NCI-H446 (cell line): ENCODE measurements at places on chromosomes 7 and 10.

DNA sequence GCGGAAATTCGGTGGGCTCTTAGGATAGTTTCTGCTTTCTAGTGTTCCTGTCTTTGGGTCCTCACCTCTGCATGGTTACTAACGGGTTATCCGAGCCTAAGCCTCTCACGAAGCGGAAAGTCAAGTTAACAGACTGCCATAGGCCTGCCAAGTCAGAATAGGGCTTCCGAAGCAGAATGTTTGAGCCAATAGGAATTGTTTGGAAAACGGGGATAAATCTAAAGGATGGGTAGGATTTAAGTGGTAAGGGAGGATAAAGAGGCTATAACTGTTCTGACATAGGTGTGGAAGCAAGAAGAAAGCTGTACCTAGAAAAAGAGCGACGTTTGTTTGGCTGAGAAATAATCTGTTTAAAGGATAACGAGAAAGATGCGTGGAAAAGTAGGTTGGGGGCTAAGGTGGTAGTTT, 851 bp downstream of the TMEM254 start:
- DNase-seq, result no peak

DNA sequence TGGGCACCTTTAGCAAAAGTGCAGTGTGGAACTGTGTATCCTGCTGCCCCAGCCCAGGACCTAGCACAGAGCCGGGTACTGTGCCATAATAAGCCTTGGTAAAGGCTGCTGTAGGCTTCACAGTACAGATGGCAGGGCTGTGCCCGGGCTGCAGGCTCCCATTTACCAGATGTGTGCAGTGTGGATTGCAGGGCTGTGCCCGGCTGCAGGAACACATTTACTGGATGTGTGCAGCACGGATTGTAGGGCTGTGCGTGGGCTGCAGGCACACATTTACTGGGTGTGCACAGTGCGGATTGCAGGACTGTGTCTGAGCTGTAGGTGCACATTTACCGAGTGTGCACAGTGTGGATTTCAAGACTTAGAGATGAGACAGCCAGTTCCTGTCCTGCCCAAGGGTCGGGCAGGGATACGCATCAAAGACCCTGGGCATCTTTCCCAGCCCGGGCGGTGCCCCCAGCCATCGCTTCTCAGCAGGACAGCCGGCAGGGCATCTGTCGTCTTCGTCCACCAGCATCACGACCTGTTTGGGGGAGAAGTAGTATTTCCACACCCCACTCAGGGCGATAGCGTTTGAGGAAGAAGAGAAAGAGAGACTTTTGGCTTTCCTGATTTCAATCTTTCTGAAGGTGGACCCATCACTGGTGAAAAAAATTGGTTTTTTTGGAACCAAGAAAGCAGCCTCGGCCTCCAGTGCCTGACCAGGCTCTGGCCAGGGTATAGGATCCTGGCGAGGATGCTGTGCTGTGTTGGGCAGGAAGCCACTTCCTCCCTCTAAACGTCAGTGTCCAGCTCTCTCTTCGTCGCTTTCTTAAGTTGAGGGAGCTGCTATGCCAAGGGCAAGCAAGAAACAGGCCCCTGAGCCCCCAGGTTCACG, 180.8 kb downstream of the CUX1 start:
- DNase-seq, result no peak

DNA sequence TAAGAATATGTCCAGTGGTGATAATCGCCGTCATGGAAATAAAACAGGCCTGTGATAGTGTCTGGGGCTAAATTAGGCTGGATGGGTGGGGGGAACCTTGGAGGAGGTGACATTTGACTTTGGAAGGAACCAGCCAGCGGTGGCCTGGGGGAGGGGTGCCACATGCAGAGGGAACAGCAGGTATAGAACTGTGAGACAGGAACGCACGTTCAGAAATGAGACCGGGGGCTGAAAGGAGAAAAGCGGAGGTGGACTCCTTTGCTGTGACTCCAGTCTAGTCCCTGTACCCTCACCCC, 2.6 kb upstream of the CYP26A1 start:
- DNase-seq, result no peak

DNA sequence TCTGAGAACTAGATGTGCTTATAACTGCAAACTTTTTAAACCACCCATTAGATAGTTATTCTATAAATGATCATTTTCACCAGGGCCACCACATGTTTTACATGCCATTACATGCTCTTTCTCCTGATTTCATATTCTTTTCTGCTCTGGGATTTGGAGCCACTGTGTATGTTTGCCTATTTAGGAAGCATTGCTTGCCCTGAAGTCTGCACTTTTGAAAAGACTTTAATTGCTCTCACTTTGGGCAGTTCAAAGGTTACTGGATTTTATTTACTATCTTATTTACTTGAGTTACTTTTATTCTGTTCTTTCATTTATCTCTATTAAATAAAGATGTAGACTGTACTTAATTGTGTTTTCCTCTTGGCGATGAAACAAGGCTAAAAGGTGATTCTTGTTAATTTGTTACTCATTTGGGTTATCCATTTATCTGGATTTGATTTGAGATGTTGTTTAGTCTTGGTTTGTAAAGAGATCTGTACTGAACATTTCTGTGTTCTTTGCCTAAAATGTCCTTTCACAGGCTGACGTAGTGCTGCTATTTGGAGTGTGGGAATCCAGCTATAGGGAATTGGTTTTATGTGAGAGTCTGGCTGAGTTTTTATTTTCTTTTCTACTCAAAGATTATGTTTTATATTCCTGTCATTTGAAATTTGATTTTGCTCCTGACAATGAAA, 88.8 kb downstream of the SUGCT start:
- no peak for DNase-seq

DNA sequence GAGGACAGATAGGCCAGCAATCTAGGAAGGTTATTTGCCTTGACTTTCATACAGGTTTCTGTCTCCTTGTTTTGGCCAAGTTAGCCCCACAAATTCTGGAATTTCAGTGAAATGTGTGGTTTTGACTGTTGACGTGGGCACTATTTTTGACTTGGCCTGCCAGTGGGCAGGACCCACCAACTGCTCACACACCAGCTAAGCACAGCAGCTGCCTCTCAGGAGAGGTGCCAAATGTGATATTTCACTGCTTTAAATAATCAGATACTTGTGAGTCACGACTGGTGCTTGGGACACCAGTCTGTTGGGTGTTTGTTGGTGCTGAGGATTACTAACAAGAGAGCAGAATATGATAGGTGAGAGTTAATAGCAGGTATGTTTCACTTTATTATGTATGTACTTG, 409.7 kb upstream of the MTPN start:
- no peak for DNase-seq

DNA sequence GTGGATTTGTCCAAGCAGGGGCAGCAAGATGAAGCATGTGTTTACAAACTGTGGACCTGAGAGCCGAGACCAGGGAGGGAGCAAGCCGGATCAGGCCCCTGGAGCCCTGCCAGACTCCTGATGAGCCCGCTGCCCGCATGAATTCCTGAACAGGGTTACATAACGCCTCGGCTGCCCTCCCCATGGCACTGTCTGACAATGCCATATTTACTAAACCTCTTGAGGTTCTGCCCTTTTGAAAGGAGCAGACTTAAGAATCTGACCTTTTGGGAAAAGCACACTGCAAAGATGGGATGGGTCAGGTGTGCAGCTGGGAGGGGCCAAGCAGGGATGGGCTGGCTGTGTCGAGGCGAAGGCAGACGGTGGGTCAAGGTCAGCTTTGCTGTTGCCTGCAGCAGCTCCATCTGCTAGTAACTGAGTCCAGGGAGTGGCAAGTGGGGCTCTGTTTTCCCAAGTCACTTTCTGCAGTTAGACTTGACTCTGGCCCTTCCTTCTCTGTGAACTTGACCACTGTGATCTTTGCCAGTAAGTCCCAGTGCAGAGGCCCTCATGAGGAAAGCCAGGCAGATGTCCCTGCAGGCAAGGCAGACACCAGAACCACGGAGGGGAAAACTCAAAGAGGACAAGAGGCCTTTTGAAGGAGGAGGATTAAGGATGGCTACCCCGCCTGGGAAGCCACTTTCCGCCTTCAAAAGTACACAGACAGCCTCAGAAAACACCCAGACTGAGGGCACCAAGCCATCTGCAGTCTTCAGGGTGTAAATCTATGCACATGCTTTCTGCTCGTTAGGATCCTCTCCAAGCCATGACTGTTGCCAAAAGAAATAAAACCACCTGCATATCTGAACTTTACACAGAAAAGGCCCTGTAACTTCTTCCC, 175.8 kb downstream of the TNS3 start:
- no peak for DNase-seq

- no peak for DNase-seq
These were observed 11.7 kb upstream of the TMEM106B start for GRCh38 chr7:12199363-12199762.

- DNase-seq, result no peak
These were observed 53.3 kb downstream of the GALNT11 start for GRCh38 chr7:152078786-152079185.

DNA sequence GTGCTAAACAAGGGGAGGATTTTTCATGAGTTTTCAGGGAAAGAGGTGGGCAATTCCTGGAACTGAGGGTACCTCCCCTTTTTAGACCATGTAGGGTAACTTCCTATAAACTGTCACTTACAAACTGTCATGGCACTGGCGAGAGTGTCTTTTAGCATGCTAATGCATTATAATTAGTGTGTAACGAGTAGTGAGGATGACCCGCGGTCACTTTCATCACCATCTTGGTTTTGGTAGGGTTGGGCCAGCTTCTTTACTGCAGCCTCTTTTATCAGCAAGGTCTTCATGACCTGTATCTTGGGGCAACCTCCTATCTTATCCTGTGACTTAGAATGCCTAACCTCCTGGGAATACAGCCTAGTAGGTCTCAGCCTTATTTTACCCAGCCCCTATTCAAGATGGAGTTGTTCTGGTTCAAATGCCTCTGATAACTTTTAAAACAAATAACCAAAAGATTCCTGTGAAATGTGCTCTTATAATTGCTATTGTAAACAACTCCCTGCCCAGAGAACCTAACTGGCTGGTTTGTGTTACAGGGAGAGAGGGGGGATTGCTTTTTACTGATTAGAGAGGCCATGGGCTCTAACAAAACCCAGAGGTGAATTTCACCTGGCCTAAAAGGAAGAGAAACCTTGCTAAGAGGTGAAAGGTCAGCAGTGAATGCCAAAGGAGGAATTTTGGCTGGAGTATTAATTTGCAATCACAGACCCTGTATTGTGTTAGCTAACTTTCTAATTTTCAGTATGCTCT, 64.3 kb downstream of the EEPD1 start:
- no peak for DNase-seq

- DNase-seq, result no peak
These were observed 155.4 kb upstream of the CACNA2D1 start for GRCh38 chr7:82598958-82599357.
